ENCODE measurements at places on chromosomes 7 and 10.

DNA sequence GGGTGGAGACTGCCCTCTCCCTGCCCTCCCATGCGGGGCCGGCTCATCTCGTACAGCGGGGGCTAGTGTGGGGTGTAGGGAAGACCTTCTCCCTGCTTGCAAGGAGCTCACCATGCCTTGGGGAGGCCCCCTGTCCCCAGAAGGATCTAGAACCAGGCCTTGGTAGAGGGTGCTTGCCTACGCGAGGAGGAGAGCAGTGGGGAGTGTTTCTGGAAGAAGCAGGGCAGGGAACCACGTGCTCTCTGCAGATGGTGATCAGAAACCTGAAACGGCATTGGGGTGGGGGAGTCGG lies 2.7 kb downstream of the MAFK start:
- DNase-seq, result no peak

GRCh38 chr7:156192921-156193320 lies 380.7 kb upstream of the SHH start:
- DNase-seq, result no peak

DNA sequence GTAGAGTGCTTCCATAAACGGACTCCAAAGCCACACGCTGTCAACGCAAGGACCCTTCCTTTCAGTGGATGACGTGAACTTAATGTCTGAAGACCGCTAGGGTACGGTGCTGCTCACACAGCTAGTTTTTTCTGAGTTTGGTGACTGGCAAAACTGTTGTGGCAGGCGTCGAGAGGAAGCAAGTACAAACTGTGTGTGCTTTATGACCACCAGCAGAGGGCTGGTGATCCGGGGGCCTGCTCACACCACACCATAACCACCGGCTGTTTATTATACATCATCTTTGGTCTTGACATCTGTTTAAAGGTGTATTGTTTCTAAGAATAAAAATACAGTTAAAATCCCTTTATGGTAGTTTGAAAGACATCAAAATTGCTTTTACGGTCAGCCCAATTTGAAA lies 37.1 kb upstream of the ATP6V0A4 start:
- DNase-seq, result no peak

DNA sequence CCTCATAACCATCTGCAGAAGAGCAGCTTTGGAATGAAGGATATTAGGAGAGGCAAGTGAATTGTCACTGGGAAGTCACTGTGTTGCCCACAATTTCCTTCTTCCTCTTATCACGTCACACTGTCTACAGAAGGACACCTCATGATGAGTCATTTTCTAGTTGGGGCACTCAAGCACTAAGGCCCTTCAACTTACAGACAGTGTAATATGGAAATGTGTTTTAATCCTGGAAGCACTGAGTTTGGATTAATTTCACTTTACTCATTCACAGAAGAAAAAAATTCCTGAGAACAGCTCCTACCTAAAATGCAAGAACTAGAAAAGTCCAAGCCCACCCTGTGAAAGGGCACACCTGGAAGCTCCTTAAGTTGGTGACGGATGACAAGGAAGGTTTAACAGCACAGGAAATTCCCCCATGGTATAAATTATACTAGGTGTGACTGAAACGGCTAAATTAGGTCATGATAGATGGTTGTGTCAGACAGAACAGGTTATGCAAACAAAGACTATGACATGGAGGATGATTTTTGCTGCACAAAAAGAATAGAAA lies 56.6 kb downstream of the PARD3 start:
- DNase-seq, result peak; percentile 98

- peak; percentile 29 for DNase-seq
Measured at GRCh38 chr7:147432079-147432478, 1158.5 kb upstream of the C7orf33 start.

DNA sequence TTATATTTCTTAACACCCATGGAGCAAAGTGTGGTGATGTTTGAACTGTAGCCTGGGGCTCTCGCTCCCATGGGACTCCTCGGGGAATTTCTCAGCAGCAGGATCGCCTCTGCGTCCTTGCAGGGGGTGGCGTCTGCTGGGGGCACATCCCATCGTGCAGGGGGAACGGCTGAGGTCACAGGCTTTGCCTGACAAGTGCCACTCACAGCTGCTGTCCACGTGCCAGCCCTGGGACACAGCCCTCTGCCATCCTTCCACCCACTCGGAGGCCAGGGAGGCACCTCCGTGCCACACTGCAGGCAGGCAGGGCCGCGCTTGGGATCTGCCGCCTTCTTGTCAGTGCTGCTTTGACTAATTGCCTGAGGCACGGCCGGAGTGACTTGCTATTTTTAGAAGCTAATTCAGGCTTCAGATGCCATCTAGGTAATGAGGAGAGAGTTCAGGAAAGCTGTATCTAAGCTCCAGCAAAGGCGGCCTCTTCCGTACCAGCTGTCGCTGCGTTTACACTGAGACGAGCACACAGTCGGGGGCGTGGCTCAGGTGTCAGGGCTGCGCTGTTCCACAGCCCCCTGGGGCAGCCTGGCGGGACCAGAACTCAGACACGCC lies 45.7 kb downstream of the PITRM1 start:
- DNase-seq, result peak; percentile 75

All from A172 (cell line).